ENCODE measurements at places on chromosomes 1 and 21.

- DNase-seq = no peak
Observed at GRCh38 chr1:69082312-69082711, 485.4 kb upstream of the LRRC7 start.

GRCh38 chr1:110164725-110165350, 14.5 kb downstream of the SLC6A17 start:
- DNase-seq = no peak

- DNase-seq = no peak
Observed at GRCh38 chr1:43779266-43779665, 71.9 kb downstream of the ST3GAL3 start.

GRCh38 chr1:110203021-110203661, 7.0 kb upstream of the KCNC4 start:
- peak; percentile 64 for DNase-seq

DNA sequence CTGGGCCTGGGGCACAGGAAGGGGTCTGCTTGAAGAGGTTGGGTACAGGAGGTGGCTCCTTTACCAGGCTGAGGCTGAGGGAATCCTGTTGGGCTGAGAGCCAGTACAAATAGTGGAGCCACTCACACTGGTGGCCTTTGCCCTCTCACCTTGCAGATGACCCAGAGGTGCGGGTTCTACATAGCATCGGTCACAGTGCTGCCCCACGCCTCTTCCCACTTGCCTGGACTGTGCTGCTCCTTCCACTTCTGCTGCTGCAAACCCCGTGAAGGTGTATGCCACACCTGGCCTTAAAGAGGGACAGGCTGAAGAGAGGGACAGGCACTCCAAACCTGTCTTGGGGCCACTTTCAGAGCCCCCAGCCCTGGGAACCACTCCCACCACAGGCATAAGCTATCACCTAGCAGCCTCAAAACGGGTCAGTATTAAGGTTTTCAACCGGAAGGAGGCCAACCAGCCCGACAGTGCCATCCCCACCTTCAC, 1.8 kb upstream of the SLC50A1 start:
- no peak for DNase-seq

GRCh38 chr1:89590341-89591080, 42.4 kb upstream of the LRRC8C start:
- no peak for DNase-seq

- no peak for DNase-seq
Observed at GRCh38 chr1:207695891-207696290, 51.0 kb downstream of the CR1L start.

DNA sequence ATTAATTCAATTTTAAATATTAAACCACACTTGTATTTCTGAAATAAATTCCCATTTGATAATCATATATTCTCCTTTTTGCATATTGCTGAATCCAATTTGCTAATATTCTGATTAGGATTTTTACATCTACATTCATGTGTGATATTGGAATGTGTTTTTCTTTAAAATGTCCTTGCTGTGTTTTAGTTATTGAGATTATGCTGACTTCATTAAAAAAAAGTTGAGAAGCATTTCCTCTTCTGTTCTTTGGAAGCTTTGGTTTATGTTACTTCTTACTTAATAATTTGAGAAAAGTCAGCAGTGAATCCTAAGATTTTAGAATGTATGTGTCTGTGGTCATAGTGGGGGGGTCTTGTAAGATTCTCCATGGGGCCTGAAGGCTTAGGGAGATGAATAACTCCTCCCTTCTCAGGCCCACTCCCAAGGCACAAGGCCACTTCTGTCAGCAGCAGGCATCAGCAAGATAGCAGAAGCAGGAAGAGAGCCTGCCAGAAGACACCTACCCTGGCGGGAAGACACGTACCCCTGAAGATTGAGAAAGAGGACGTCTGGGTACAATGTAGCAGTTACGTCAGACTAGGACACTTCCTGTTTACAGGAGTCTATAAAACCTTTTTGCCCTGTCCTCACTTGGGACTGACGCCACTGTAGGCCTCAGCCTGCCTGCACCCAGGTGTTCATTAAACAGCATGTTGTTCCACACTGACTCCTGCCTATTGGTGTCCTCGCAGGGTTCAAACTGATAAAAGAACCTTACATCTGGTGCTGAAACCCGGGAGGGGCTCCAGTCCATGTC, 56.9 kb downstream of the ODF2L start:
- DNase-seq = no peak

- DNase-seq = peak; percentile 90
Observed at GRCh38 chr1:156889802-156890580, 3.5 kb upstream of the PEAR1 start.
